Thoracic aorta (tissue), 2 donors: ENCODE measurements at places on chromosomes 7 and 10. TPM values are rescaled to one million over a fixed set of nuclear protein-coding genes. Genes with fewer than 3 reads are reported as not detected.
A peak's percentile ranks its signal among the peaks of the same experiment; 100 is the strongest.

DNA sequence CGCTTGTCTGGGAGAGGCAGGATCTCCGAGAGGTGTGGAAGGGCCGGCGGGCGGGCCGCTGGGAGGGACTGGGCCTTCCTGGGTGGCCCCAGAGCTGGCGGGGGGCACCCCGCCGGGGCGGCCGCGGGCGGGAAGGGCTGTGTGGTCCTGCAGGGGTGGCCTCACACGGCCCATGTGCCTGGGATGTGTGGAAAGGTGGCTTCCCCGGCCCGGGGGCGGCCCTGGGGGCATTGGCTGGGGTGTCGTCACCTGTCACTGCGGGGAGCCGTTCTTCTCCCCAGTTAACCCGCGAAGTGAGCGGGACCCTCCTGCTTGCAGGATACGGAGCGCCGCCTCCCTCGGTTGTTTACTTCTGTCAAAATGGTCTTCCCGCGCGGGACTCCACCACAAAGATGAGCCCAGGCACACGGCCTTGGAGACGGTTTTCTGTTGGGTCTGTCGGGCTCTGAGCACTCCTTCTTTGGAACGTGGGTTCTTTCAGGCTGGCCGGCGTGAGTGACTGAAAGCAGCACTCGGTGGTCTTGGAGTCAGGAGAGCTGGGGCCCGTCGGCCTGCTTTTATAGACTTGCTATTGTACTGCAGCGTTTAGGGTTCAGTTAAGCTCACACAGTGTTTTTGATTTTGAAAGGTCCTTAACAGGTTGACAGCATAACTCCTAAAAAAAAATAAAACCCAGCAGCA, 700 bp downstream of the SMC3 start:
- peaks cover 45% of the 10 kb centered on the region for H3K4me1 ChIP-seq
- H3K4me3 ChIP-seq, result peak overlapping the region; percentile 100
- peak overlapping the region; percentile 82 for H3K27ac ChIP-seq
- H3K36me3 ChIP-seq, result no peaks in the 10 kb centered on the region

- no peak overlapping the region for H3K4me3 ChIP-seq
- H3K4me1 ChIP-seq, result no peaks in the 10 kb centered on the region
- H3K27me3 ChIP-seq, result no peaks in the 10 kb centered on the region
- H3K36me3 ChIP-seq, result no peaks in the 10 kb centered on the region
- DNase-seq, result no peak
These were observed 64.2 kb downstream of the PHYHIPL start for GRCh38 chr10:59240582-59241183.

- no peaks in the 10 kb centered on the region for H3K36me3 ChIP-seq
- DNase-seq, result no peak
- H3K27me3 ChIP-seq, result peaks cover 8% of the 10 kb centered on the region
- H3K4me1 ChIP-seq, result no peaks in the 10 kb centered on the region
These were observed 33.8 kb downstream of the MICALL2 start for GRCh38 chr7:1425292-1426136.

GRCh38 chr10:66786709-66787108, 139.1 kb upstream of the LRRTM3 start:
- no peak overlapping the region for H3K27ac ChIP-seq
- no peaks in the 10 kb centered on the region for H3K4me1 ChIP-seq
- H3K36me3 ChIP-seq, result no peaks in the 10 kb centered on the region
- no peak overlapping the region for H3K4me3 ChIP-seq

GRCh38 chr7:22931011-22931410, 82.9 kb downstream of the HYCC1 start:
- H3K36me3 ChIP-seq, result no peaks in the 10 kb centered on the region
- peaks cover 24% of the 10 kb centered on the region for H3K4me1 ChIP-seq
- no peak for DNase-seq
- no peaks in the 10 kb centered on the region for H3K27me3 ChIP-seq

GRCh38 chr7:12685550-12685949, 1.9 kb upstream of the ARL4A start:
- H3K27me3 ChIP-seq, result no peaks in the 10 kb centered on the region
- H3K27ac ChIP-seq, result no peak overlapping the region
- H3K4me3 ChIP-seq, result peak overlapping the region; percentile 80
- no peaks in the 10 kb centered on the region for H3K36me3 ChIP-seq
- peak; percentile 7 for DNase-seq

- H3K27me3 ChIP-seq, result no peaks in the 10 kb centered on the region
- H3K27ac ChIP-seq, result peak overlapping the region; percentile 66
- H3K36me3 ChIP-seq, result no peaks in the 10 kb centered on the region
- peaks cover 4% of the 10 kb centered on the region for H3K4me1 ChIP-seq
These were observed 5.2 kb upstream of the MYH16 start for GRCh38 chr7:99267481-99267840.

DNA sequence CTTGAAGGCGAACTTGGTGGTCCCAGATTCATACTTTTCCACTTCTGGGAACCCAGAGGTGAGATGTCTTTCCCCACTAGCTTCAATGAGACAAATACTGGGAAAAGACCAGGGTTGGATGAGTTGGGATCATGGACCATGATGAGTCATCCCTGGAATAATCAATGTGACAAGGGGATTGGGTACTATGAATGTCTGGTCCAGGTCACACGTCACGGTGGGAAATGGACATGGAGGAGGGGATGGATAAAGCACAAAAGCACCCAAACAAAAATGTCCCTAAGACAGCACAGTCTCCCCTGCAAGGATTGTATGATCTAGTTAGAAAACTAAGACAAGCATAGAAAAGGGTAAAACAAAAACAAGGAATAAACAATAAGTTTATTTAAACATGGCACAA, 12.4 kb upstream of the SORBS1 start:
- DNase-seq, result no peak
- H3K27me3 ChIP-seq, result no peaks in the 10 kb centered on the region
- no peaks in the 10 kb centered on the region for H3K4me1 ChIP-seq
- no peak overlapping the region for H3K27ac ChIP-seq

- no peak for DNase-seq
- H3K4me3 ChIP-seq, result no peak overlapping the region
- no peaks in the 10 kb centered on the region for H3K36me3 ChIP-seq
- H3K27ac ChIP-seq, result no peak overlapping the region
- H3K4me1 ChIP-seq, result no peaks in the 10 kb centered on the region
- no peaks in the 10 kb centered on the region for H3K27me3 ChIP-seq
These were observed 184.7 kb upstream of the PCDH15 start for GRCh38 chr10:54985732-54986131.

GRCh38 chr7:78770422-78771410, 682.8 kb downstream of the MAGI2 start:
- DNase-seq, result no peak
- no peaks in the 10 kb centered on the region for H3K27me3 ChIP-seq
- peaks cover 5% of the 10 kb centered on the region for H3K4me1 ChIP-seq
- no peaks in the 10 kb centered on the region for H3K36me3 ChIP-seq

DNA sequence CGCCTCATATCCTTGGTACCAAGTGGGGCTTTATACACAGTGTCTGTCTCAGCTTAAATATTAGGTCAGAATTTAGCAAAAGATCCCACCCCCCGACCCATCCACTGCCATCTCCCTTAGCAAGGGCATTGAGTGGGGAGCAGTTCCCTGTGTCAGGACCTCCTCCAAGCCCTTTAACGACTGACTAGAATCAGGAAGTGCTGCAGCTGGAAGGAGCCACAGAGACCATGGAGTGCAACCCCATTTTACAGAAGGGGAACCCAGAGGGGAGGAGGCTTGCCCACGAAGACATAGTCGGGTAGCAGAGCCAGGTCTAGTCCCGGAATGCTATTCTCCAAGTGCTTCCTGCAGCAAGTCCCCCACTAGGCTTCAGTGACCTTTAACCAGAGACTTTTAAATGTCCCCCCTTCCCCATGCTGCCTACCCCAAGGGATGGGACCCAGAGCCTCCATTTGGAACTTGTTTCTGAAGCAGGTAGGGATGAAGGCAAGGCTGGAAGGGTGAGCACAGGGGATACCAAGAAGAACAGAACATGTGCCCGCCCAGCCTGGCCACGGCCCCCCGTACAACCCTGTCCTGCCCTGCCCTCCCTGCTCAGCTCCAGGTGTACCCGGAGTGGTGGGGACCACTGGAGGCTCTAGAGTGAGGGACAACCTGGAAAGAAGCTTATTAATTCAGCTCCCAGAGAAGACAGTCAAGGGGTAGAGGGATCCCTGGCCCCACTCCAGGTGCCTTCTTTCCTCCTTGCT, 41.3 kb downstream of the C10orf105 start:
- H3K27ac ChIP-seq, result no peak overlapping the region
- no peak overlapping the region for H3K4me3 ChIP-seq
- no peaks in the 10 kb centered on the region for H3K4me1 ChIP-seq
- H3K36me3 ChIP-seq, result no peaks in the 10 kb centered on the region
- DNase-seq, result no peak

GRCh38 chr10:88383276-88383675, 199.8 kb downstream of the RNLS start:
- H3K27me3 ChIP-seq, result no peaks in the 10 kb centered on the region
- no peak overlapping the region for H3K4me3 ChIP-seq
- DNase-seq, result no peak
- H3K4me1 ChIP-seq, result peaks cover 28% of the 10 kb centered on the region

GRCh38 chr7:52436278-52436677, 599.2 kb upstream of the POM121L12 start:
- H3K27ac ChIP-seq, result no peak overlapping the region
- no peaks in the 10 kb centered on the region for H3K36me3 ChIP-seq
- no peak for DNase-seq

DNA sequence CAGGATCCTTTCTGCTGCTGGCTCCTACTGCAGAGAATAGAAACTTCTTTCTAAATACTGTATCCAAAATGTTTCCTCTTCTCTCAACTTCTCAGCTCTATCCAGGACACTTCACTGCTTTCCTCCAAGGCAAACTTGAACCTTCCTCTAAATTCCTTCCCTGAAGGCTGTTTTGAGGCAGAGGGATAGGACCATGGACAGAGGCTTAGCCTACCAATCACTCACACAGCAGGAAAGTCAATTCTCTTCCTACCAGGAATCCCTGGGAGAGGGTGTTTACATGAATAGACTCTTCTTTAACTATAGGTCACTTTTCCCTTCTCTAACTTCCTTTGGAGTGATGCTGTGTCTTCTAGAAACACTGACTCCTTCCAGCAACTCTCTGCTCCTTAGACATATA, 115.6 kb upstream of the MKLN1 start:
- H3K4me3 ChIP-seq, result no peak overlapping the region
- H3K4me1 ChIP-seq, result peaks cover 20% of the 10 kb centered on the region
- H3K27me3 ChIP-seq, result no peaks in the 10 kb centered on the region
- no peak for DNase-seq

- no peaks in the 10 kb centered on the region for H3K36me3 ChIP-seq
- H3K27me3 ChIP-seq, result no peaks in the 10 kb centered on the region
- H3K27ac ChIP-seq, result no peak overlapping the region
- H3K4me3 ChIP-seq, result no peak overlapping the region
These were observed 2.1 kb downstream of the GALNTL5 start for GRCh38 chr7:151958036-151959010.

- peaks cover 2% of the 10 kb centered on the region for H3K36me3 ChIP-seq
- DNase-seq, result no peak
- H3K4me1 ChIP-seq, result peaks cover 5% of the 10 kb centered on the region
- no peaks in the 10 kb centered on the region for H3K27me3 ChIP-seq
- H3K4me3 ChIP-seq, result no peak overlapping the region
These were observed 7.5 kb upstream of the CH25H start for GRCh38 chr10:89214566-89215165.

DNA sequence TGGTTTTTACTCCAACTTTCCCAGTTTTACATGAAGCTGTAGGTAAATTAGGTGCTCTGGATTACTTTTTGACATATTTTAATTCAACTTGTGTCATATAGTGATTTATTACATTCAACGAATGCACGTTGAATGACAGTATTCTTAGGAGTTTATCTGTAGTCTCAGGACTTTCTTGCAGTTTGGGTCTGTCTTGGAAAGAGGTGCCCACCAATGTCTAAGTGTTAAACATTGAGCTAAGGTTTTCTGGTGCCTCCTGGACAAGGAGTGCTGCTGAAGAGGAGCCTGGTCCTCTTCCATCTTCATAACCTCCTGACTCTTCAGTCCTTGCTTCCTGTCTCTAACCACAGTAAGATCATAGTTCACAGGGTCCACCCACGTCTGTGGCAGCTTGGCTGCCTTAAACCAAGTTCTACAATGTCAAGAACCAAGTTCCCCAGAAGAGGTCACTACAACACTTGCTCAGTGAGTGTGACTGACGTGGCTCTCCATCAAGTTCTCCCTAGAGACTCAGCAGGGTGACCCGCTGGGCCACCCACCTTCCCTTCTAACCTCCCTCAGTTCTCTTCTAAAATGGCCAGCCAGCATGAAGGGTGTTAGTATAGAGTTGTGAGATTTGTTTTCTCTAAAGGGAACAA, 6.1 kb downstream of the NPY start:
- H3K4me1 ChIP-seq, result no peaks in the 10 kb centered on the region
- H3K4me3 ChIP-seq, result no peak overlapping the region
- no peak for DNase-seq
- peaks cover 5% of the 10 kb centered on the region for H3K27me3 ChIP-seq
- H3K27ac ChIP-seq, result no peak overlapping the region
- no peaks in the 10 kb centered on the region for H3K36me3 ChIP-seq

DNA sequence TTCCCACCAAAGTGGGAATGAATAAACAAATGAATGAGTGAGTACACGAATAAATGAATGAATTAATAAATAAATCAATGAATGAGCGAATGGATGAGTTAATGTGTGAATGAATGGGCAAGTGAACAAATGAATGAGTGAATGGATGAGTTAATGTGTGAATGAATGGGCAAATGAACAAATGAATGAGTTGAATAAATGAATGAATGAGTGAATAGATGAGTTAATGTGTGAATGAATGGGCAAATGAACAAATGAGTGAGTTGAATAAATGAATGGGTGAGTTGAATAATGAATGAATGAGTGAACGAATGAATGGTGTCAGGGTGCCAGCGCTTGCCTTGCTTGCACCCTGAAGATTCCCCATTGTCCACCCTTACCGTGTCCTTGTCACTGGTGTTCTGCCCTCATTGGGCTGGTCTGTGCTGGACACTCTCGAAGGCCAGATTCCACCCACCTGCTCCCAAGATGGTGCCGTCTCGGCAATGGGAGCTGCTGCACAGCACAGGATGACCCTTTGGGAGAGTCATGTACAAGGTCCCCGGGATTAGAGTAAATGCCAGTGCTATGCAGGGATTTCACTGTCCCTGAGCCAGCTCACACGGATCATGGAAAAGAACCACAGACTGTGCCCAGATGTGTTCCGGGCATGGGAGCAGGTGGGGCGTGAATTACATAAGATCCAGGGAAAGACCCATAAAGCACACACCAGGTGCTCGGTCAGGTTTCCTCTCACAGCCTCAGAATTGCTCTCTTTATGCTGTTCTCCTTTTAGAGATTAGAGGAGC, 83.2 kb downstream of the CAMK1D start:
- no peaks in the 10 kb centered on the region for H3K27me3 ChIP-seq
- H3K27ac ChIP-seq, result no peak overlapping the region
- H3K36me3 ChIP-seq, result no peaks in the 10 kb centered on the region
- no peak overlapping the region for H3K4me3 ChIP-seq
- no peak for DNase-seq
- H3K4me1 ChIP-seq, result no peaks in the 10 kb centered on the region

- H3K27me3 ChIP-seq, result no peaks in the 10 kb centered on the region
- no peak for DNase-seq
- H3K4me1 ChIP-seq, result no peaks in the 10 kb centered on the region
- no peak overlapping the region for H3K27ac ChIP-seq
- H3K4me3 ChIP-seq, result no peak overlapping the region
These were observed 10.9 kb upstream of the KIAA1549 start for GRCh38 chr7:138992052-138992531.

SPDYE16 gene
- total RNA-seq, result 0.28 TPM

APBB1IP gene
- 9.2 TPM for total RNA-seq

C1QL3 gene
- total RNA-seq, result not detected

SOSTDC1 gene
- total RNA-seq, result not detected

GRID1 gene
- 0.85 TPM for total RNA-seq

UNC5B gene
- 18.3 TPM for total RNA-seq

ANKRD30A gene
- total RNA-seq, result not detected
